ENCODE measurements at places on chromosomes 16 and 17.

DNA sequence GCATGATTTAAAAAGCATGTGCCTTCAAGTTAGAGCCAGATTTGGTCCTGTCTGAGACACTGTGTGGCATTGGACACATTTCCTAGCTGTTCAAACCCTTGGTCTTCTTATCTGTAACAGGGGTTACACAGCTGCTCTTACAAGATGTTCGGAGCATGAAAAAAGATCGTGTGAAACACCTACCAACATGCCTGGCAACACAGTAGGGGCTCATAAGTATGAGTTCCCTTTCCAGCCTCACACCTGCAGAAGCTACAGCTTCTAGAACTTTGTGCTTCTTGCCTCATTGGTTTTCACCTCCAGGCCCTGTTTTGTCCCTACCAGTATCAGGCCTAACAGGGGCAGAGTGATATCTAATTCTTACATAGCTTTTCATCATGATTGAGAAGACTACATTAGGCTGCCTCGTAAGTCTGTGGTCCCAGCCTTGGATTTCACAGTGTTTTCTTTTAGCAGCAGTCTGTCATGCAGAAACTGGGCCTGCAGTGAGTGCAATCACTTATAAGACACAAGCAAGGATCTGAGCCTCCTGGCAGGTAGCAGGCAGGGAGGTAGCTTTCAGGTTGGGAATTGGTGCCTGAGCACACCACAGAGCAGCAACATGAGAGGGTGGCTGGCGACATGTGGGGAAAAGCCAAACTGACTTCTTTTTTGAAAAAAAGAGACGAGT is 78.8 kb downstream of the CCDC182 start:
- no peak for DNase-seq

DNA sequence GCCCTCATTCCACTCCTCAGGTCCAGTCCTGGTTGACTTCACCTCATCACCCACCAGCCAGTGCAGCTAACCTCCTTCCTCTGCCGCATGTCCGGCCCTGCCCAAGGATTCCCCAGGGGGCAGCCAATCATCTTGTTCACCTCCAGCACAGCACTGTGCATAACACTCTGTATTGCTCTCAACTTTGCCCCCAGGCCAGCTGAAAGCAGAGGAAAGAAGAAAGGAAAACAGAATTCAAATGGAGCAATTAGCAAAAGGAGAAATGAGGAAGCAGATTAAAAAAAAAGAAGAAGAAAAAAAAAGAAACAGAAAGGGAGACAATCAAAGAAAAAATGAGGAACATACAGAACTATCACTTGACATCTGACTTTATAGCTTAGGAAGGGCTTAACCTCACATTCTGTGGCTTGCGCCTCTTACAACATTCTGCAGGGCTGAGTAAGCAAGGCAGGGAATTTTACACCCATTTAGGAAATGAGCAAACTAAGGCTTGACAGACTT is 26.1 kb downstream of the GAS7 start:
- no peak for DNase-seq

- DNase-seq, result no peak
Observed at GRCh38 chr17:32302037-32302436, 36.4 kb downstream of the RHBDL3 start.

GRCh38 chr17:33927732-33928133 is 327.4 kb upstream of the CCL2 start:
- no peak for DNase-seq

GRCh38 chr16:13545271-13545670 is 374.7 kb upstream of the ERCC4 start:
- DNase-seq, result no peak

DNA sequence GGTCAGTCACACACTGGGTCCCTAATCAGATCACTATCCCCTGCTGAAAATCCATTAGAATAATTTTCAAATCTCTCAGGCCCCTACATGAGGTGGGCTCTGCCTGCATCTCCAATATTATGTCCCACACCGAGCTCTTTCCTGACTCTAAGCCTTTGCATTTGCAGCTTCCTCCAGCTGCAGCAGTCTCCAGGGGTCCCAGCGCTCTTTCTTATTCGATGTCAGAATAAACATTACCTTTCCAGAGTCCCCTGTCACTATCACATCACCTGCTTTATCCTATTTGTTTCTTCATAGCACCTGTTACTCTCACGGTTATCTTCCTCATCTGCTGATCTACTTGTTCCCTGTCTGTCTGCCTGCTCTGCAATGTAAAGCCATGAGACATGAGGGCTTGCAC is 57.3 kb upstream of the MON1B start:
- no peak for DNase-seq

DNA sequence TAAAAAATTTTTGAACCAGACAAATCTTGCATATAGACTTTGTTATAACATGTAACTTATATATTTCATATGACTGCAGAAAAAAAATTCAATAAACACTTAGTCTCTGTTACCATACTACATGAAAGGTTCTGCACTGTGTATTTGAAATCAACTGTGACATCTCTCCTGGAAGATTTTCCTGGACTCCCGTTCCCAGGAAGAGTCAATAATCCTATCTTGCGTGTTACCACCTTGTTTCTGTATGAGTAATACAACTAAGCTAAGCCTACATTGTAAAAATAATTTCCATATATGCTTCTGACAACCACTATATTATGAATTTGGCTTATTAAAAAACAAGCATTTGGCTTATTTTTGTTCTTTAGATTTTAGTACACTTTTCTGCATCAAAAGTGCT is 665.6 kb upstream of the SOX9 start:
- DNase-seq, result no peak

DNA sequence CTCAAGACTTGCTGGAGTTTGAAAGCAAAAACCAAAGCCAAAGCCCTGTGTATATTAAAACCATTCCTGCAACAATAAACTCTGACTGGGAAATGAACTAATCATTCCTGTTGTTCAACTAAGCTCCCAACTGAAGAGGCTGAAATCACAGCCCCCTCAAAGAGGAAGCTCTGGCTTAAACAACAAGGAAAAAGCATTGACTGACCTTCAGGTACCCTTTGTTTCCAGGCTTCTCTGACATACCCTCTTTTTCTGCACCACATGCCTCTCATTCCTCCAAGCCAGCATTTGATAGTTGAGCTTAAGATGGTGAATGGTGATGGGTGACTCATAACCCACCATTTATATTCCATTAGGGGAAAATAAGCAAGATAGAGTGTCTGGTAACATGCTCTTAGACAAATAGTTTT is 470.9 kb upstream of the SOX9 start:
- no peak for DNase-seq

DNA sequence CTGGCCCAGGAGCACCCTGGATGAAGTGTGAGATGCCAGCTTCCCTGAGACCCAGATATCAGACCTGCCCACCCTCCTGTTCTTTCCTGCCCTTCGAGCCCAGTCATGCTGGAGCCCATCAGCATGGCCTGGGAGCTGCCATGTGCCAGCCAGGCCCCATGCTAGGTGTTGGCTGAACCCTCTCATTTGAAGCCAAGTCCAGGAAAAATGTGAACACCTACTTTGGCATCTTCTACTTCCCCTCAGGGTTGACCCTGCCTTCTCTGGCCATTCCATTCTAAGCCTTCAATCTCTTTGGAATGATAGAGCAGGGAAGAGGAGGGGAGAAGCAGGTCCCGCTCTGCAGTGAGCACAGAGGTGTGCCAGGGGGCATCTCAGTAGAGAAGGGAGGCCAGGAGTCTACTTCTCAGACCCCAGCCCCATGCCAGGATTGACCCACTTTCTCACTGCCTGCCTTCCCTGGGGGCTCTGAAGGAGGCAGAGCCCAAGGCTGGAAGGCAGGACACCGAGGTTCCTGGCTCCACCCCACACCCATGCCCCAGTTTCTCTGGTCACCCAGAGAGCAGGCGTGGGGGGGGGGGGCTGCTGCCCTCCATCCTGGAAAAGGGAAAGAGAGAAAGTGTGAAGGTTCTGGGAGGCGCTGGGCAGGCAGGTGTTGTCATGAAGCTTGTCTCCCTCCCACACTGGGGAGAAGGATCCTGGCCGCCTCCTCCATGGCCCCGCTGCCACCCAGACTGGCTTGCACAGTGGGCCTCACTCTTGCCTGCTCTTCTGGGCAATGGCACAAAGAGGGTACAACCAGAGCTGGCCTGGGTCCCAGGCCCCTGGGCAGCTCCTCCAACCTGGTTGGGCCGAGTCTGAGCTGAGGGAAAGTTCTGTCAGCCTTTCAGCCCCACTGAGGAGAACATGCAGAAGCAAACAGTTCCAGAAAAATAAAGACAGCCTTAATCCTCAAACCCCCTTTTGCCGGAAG is 9.3 kb downstream of the HDAC5 start:
- no peak for DNase-seq

DNA sequence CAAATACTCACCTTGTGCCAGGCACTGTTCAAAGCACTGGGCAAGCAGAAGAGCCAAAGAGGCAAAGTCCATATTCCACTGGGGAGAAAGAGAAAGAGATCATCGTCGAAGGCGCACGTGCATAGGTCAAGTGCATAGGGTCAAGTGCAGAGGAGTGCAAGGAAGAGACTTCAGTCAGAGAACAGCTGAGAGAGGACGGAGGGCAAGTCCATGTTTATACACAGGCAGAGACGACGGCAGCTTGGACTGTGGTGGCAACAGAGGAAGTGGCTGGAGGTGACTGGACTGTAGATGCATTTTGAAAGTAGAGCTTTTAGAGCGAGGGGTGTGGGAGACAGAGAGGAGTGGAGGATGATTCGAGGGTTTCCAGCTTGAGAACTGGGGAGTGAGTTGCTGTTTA is 74.7 kb upstream of the SDK2 start:
- DNase-seq, result no peak

DNA sequence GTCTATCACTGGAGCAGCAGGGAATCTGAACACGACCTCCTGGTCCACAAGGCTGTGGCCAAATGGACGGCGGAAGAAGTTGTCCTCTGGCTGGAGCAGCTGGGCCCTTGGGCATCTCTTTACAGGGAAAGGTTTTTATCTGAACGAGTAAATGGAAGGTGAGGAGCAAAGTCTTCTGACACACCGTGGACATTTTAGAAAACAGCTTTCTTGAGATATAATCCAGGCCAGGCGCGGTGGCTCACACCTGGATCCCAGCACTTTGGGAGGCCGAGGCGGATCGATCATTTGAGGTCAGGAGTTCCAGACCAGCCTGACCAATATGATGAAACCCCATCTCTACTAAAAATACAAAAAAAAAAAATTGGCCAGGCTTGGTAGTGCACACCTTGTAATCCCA is 17.1 kb downstream of the BFAR start:
- DNase-seq, result no peak

GRCh38 chr17:75103601-75104554 is 5.9 kb upstream of the ARMC7 start:
- no peak for DNase-seq

GRCh38 chr17:66716236-66717026 is 118.5 kb upstream of the CACNG5 start:
- no peak for DNase-seq

DNA sequence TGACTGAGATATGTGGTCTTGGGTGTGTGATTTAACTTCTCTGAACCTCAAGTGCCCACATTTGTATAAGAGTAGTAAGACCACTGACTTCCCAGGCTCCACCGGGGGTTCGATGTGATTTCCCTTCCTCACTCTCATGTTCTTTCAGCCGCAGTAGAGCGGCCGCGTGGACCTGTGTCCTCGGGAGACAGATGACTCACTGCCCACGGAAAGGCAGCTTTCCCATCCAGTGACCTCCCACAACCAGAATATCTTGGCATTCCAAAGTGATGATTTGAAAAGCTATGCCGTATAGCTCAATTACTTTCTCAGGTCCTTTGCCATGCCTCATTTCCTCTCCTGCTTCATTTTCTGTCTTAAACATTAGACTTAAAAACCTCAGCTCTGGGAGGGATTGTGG is 73.6 kb downstream of the IL21R start:
- no peak for DNase-seq

- peak; percentile 32 for DNase-seq
Observed at GRCh38 chr16:9706217-9706836, 475.9 kb downstream of the GRIN2A start.

Measured in vagina (tissue), 2 donors.